ENCODE measurements at places on chromosomes 16 and 17.

- DNase-seq: no peak
These were observed 14.4 kb upstream of the CDIPT start for GRCh38 chr16:29877266-29877961.

DNA sequence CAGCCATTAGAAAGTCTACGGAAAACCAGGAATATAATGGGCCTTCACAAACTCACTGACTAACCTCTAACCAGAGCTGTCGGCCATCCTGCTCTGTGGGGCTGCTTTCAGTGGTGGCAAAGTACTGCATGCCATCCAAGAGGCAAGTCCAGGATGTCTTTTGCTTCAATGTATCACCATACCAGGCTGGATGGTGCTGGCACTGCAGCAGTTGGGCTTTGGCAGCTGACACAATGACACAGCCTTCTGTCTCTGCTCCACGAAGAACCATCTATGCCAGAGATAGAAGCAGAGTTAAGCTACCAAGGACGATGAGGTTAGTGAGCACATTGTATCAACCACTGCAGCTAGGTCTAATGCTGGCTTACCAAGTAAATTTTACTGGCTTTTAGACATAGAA lies 9.7 kb upstream of the RSKR start:
- DNase-seq: no peak

DNA sequence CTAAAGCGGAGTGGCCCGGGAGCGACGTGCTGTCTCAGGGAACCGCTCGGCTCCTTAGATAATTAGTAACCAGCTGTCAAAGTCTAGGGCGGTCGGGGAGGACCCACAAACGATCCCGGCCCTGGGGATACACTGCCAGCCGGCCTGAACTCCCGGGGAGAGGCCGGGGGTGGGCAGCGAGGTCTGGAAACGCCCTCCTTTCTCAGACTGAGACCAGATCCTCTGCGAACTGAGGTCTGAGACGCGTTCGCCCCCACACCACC lies 1.3 kb downstream of the HNF1B start:
- no peak for DNase-seq

DNA sequence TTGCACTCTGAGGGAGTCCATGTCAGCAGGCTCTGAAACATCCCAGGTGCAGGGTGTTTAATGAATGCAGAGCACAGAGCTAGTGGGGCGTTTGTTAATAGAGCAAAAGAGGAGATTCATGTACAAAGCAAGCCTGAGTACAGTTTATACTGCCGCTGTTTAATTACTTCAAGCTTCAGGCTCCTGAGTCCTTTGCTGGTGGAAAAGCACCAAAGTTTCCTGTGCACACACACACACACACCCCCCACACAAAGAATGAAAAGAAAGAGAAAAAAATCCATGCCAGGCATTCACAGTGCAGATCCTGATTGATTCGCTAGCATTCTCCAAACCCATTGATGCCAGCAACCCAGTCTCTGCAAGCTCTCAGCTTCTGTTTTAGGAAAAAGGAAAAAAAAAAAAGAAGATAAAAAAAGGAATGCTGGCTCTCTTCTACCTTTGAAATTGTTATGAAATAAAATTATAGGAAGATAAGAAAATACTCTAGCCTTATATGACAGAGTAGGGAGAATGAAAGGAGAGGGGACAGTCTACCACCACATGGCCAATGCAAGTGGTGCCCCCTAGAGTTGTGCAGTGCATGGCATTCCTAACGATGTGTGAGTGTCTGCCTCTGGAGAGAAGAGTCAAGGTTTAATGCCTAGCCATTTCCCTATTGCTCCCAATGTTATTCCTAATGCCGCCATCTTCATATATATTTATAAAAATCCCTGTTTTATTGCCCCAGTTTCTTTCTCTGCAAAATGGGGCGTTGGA lies 216.5 kb downstream of the TMEM114 start:
- DNase-seq: no peak

- DNase-seq: no peak
These were observed 51.4 kb downstream of the HS3ST3A1 start for GRCh38 chr17:13550291-13550690.

- no peak for DNase-seq
These were observed 9.0 kb downstream of the ZNF23 start for GRCh38 chr16:71453036-71453435.
